T-helper 2 cell (primary cell): ENCODE measurements at places on chromosomes 1 and 21.

- DNase-seq, result no peak
These were observed 777.8 kb upstream of the BRINP3 start for GRCh38 chr1:191255354-191256054.

DNA sequence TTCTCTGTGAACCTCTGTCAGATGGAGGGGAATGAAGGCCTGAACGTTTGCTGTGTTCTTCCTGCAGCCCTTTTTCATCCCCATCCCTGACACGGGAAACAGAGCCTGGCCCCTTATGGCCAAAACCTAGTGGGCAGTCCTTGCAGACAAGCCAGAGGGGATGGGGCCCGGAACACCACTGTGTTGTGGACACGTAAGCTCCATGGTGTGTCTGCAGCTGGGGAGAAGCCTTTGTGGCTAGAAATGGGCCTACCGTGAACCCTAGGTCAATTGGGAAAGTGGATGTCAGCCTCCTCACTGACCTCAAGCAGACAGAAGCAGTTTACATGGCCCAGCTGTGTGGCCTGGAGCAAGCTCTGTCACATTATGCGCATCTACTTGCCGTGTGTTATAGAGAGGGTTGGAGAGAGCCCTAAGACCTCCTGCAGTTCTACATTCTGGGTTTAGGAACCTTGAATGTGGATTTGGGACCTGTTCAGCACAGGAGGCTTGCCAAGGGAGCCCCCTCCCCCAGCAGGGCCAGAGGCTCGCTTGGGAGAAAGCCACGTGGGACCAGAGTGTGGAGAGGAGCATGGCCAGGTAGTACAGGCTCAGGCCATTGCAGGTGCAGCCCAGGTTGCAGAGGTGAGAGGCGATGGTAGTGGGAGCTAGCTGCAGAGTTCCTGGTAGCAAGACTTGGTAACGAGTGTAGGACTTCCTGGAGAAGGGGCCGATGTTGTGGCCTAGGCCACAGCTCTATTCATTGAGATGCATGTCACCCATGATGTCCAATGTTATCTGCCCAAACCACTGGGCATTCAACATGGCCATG, 20.7 kb downstream of the PARS2 start:
- DNase-seq, result no peak

GRCh38 chr1:4939266-4939665, 284.9 kb downstream of the AJAP1 start:
- DNase-seq, result no peak

DNA sequence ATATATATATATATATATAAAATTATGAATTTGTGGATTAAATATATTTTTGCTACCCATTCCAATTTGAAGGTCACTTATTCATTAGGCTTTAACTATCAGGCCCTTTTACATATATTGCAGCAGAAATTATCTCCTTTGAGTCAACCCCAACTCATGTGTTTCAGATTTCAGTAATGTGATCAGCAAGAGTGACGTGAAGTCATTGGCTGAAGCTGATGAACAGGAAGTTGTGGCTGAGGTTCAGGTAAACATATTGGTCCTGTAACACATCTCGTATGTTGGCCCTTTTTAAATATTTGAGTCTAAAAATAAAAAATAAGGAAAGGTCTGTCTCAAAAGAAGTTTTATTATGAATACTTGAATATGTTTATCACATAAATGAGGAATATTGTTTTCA, 8.5 kb downstream of the VPS45 start:
- no peak for DNase-seq

DNA sequence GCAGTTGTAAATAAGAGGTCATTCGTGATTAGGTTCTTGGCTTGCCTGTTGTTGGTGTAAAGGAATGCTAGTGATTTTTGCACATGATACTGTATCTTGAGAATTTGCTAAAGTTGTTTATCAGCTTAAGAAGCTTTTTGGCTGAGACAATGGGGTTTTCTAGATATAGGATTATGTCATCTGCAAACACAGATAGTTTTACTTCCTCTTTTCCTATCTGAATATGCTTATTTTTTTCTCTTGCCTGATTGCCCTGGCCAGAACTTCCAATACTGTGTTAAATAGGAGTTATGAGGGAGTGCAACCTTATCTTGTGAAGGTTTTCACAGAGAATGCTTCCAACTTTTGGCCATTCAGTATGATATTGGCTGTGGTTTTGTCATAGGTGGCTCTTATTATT, 576.1 kb upstream of the RGS18 start:
- no peak for DNase-seq

GRCh38 chr1:71737768-71738167, 544.6 kb downstream of the NEGR1 start:
- DNase-seq, result no peak

DNA sequence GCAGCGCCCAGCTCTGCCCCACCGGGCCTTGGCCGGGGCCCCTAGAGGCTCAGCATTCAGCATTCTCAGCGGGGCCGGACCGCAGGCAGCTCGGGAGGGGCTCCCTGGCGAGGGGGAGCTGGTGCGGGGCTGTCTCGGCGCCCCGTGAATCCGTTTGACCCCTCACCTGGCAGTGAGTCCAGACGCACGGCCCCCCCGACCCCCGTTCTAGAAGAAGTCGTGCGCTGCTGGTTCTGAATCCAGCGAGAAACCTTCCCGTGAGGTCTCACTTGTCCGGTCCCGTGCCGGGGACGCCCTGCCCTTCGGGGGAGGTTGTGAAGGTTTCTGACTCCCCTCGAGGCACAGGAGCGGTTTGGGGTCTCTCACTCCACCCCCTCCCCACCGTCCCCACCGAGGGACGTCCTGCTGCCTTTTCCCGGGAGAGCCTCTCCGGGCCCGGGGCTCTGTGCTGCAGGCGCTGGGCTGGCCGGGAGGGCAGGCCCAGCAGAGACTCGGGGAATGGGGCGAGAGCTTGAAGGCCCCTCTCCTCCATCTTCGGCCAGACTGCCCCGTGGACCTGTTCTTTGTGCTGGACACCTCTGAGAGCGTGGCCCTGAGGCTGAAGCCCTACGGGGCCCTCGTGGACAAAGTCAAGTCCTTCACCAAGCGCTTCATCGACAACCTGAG, 655 bp downstream of the COL6A1 start:
- DNase-seq, result peak; percentile 8

- DNase-seq, result no peak
These were observed 20.8 kb upstream of the JAK1 start for GRCh38 chr1:64986903-64987871.

- DNase-seq, result no peak
These were observed 135.4 kb upstream of the SOD1 start for GRCh38 chr21:31524140-31524539.

- no peak for DNase-seq
These were observed 49.5 kb downstream of the ATP6V1G3 start for GRCh38 chr1:198491028-198491427.

GRCh38 chr1:7929637-7930036, 11.0 kb downstream of the TNFRSF9 start:
- no peak for DNase-seq

DNA sequence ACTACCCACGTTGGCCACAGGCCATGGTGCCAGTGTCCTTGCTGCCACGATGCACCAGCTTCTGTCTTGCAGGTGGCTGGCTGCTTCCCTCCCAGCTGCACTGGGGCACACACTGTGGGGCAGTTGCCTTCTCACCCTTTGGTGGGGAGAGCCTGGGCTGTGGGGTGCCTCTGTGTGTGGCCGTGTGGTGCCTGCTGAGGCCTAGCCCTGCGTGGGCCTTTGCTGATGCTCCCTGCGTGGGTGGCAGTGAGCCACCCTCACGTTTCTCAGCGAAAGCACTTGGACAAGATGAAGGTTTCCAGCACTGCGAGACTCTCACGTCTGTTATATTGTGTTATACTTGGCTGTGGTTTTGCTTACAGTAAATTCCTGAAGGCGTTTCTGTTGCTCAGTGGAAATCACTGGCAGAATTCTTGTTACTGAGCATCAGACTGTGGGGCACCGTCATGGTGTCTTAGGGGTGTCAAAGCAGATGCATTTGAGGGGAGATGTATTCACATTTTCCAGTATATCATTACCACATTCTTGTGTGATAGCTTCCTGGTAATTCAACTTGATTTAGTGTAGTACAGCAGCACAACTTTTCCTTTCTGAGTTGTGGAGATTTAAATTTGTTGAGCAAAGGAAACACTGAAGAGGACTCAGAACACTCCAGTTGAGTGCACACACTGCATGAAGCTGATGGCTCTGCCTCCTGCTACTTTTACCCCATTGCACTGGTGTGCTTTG, 124.7 kb downstream of the PCBP3 start:
- DNase-seq, result no peak

GRCh38 chr1:44707959-44708831, 22.8 kb downstream of the RNU5D-1 start:
- no peak for DNase-seq
